ENCODE measurements at places on chromosomes 1 and 21.

- peak; percentile 93 for DNase-seq
These were observed 84.6 kb downstream of the LAMC2 start for GRCh38 chr1:183270541-183271141.

DNA sequence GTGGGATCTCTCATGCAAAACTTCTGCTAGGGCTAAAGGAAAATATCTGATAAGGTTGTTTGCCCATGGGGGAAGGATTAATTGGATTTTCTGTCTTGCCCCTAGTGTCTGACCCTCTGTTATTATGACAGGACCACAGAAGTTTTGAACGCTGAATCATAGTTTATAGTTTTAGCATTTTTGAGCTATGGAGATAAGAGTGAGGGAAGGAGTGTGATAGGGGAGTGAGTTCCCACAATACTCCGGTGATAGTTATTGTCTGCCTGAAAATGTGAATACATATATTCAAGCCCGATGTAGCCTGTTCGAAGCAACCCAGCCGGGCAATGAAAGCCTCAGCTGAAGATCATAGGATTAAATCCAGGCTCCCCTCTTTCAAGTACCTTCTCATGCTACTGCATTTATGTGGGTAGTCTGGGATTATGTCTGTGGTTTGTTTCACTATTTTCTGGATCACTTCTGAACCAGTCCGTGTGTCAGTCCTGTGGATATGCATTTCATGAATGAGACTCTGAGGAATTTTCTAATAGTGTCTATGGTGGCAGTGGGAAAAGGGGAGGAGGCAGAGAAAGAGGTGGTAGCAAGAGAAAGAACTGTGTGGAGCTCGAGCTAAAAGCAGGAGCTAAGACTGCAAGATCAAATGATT, 258.7 kb downstream of the DISC1 start:
- DNase-seq: peak; percentile 56

DNA sequence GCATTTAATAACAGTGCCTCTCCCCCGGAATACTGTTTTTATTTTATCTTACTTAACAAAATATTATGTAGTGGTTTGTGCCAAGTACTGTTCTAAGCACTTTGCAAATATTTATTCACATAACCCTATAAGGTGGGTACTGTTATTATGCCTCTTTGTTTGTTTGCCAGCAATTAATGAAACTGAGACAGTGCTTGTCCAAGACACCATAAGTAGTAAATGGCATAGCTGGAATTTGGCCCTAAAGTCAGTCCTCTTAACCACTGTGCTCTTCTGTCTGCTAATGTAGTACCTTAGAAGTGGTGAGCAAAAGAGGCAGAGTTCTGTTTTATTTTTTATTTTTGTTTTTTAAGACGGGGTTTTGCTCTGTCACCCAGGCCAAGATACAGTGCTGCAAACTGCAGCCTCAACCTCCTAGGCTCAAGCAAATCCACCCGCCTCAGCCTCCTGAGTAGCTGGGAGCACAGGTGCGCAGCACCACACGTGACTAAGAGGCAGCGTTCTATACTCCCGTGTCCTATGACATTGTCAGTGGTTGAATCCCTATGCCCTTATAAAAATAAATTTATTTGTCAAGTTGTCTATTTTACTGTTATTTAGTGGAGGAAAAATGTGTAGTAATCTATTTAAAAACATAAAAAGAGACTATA, 165.8 kb downstream of the CLEC20A start:
- DNase-seq: no peak

- no peak for DNase-seq
These were observed 297.6 kb downstream of the DISC1 start for GRCh38 chr1:231924180-231924579.

- DNase-seq: peak; percentile 70
These were observed 2.3 kb upstream of the LYPLAL1 start for GRCh38 chr1:219171192-219171935.

GRCh38 chr1:227391879-227392278, 73.6 kb upstream of the CDC42BPA start:
- DNase-seq: no peak

- no peak for DNase-seq
These were observed 74.3 kb downstream of the DDR2 start for GRCh38 chr1:162706606-162707005.

DNA sequence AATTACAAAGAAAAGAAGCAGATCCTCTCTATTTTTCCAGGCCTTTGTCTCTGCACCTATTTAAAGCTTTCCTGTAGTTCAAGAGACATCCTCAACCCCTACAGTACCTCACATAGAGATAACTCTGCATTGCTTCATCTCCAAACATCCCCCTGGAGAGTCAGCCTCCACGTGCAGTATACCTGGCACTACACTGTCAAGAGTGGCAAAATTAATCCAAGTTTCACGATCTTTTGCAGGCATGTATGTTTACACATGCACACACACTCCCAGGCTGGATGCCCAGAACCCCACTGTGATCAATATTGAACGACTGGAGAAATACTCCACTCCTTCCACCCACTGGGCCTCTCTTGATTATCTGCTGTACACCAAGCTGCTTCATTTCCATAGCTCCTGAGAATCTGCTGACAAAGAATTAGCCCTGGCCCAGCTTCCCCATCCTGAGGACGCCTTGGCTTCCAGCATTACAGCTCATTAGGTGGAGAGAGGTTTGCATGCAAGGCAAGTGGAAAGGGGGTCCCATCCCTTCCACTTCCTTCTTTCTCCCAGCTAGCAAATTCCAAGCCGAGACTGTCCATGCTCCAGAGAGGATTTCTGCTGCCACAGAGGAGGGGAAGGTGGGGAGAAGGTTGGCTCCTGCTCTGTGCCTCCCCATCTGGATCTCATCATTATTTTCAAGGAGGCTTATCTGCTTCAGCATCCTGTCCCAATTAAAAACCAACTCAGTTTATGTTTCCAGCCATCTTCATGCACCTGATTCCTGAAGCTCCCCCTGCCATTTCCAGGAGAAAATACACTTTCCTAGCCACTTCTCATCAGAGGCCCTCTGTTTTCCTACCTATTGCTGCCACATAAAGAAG, 66.5 kb upstream of the GOLT1A start:
- DNase-seq: no peak

- peak; percentile 69 for DNase-seq
These were observed 6.7 kb downstream of the UROD start for GRCh38 chr1:45018599-45019230.

- no peak for DNase-seq
These were observed 3.5 kb downstream of the SH3BGRL3 start for GRCh38 chr1:26283279-26283853.

- peak; percentile 67 for DNase-seq
These were observed 119.4 kb upstream of the PRMT6 start for GRCh38 chr1:106937104-106937503.
